Neural cell (in vitro differentiated cells): ENCODE measurements at places on chromosomes 1 and 21. TPM values are rescaled to one million over a fixed set of nuclear protein-coding genes. Genes with fewer than 3 reads are reported as not detected.

CLCA4 gene
- not detected in 2 replicates for polyA plus RNA-seq

HSD3B2 gene
- polyA plus RNA-seq, result not detected in 2 replicates

MNDA gene
- polyA plus RNA-seq, result not detected in 2 replicates

NMNAT2 gene
- 43.8 and 50.2 TPM in 2 replicates for polyA plus RNA-seq

C1orf185 gene
- polyA plus RNA-seq, result not detected in 2 replicates

TEX50 gene
- polyA plus RNA-seq, result not detected in 2 replicates

F3 gene
- polyA plus RNA-seq, result 0.10 TPM in 1 of 2 replicates, not detected in the other
